ENCODE measurements at places on chromosomes 12 and 14. TPM values are rescaled to one million over a fixed set of nuclear protein-coding genes. Genes with fewer than 3 reads are reported as not detected.

DNA sequence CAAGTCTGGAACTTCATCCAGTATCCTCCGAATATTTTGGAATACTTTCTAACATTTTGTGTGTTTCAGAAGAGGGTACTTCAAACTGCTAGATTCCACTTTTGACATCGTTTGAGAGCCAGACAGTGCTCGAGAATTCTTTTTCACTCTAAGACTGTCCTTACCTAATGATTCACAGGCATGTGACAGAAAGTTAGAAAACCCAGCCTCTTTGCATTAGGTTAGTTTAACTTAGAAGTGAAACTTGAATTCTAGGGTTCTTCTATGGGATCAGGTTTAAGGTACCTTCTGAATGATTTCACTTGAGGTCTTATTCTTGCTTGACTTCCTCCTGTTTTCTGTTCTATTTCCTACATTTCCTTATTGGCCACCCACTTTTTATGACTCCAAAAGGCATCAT, 431.8 kb downstream of the SLC6A15 start:
- no peak for DNase-seq
- H3K4me1 ChIP-seq = no peaks in the 10 kb centered on the region
- no peaks in the 10 kb centered on the region for H3K27me3 ChIP-seq
- H3K36me3 ChIP-seq = no peaks in the 10 kb centered on the region
- H3K4me3 ChIP-seq = no peak overlapping the region
- no peak overlapping the region for H3K27ac ChIP-seq

DNA sequence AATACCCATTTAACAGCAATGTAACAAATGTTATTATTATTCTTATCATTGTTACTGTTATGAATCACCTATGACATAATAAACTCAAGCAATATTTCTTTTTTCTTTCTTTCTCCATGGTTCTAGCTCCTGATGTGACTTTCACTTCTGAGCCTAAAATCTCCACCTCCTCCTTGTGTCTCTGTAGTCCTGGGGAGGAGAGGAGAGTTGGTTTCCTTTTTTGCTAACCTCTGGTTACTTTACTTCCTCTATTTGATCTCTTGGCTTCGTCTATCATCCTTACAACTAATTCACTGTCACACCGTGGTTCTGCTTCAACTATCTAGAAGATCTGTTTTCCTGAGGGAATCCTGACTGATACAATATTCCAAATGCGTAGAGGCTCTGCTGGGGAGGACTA, 456.6 kb downstream of the VRK1 start:
- no peak for DNase-seq
- no peaks in the 10 kb centered on the region for H3K4me1 ChIP-seq
- no peaks in the 10 kb centered on the region for H3K27me3 ChIP-seq
- no peak overlapping the region for H3K4me3 ChIP-seq
- H3K36me3 ChIP-seq = no peaks in the 10 kb centered on the region

GRCh38 chr12:118188690-118189371, 52.9 kb downstream of the PEBP1 start:
- no peaks in the 10 kb centered on the region for H3K36me3 ChIP-seq
- H3K27ac ChIP-seq = peak overlapping the region; percentile 80
- no peak for DNase-seq
- H3K27me3 ChIP-seq = no peaks in the 10 kb centered on the region
- peak overlapping the region; percentile 47 for H3K4me3 ChIP-seq

GRCh38 chr14:69005432-69006148, 26.5 kb upstream of the ACTN1 start:
- peak overlapping the region; percentile 49 for H3K27ac ChIP-seq
- H3K4me3 ChIP-seq = no peak overlapping the region
- DNase-seq = peak; percentile 94
- H3K36me3 ChIP-seq = no peaks in the 10 kb centered on the region
- peaks cover 35% of the 10 kb centered on the region for H3K4me1 ChIP-seq

- H3K4me1 ChIP-seq = no peaks in the 10 kb centered on the region
- no peak overlapping the region for H3K27ac ChIP-seq
- H3K4me3 ChIP-seq = no peak overlapping the region
- H3K27me3 ChIP-seq = no peaks in the 10 kb centered on the region
- DNase-seq = no peak
Observed at GRCh38 chr12:111826992-111827391, 15.0 kb upstream of the MAPKAPK5 start.

DNA sequence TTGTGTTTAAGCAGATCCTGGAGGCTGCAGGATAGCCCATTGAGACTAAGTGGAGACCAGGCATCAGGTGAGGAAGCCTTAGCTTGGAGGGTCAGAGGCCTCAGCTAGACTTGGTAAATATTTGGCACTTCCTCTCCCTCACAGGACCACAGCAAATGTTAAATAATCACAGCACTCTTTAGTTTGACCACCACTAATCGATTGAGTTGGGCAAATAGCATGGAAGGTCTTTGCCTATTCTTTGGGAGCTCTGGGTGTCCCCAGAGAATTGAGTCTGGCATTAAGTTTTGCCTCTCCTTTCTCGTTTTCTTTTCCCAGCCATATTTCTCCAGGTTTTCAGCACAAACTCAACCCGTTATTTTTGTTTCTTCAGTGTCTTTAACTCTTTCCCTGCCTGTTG, 61.4 kb downstream of the ETV6 start:
- peak overlapping the region; percentile 84 for H3K27ac ChIP-seq
- H3K4me3 ChIP-seq = no peak overlapping the region
- peaks cover 90% of the 10 kb centered on the region for H3K4me1 ChIP-seq

DNA sequence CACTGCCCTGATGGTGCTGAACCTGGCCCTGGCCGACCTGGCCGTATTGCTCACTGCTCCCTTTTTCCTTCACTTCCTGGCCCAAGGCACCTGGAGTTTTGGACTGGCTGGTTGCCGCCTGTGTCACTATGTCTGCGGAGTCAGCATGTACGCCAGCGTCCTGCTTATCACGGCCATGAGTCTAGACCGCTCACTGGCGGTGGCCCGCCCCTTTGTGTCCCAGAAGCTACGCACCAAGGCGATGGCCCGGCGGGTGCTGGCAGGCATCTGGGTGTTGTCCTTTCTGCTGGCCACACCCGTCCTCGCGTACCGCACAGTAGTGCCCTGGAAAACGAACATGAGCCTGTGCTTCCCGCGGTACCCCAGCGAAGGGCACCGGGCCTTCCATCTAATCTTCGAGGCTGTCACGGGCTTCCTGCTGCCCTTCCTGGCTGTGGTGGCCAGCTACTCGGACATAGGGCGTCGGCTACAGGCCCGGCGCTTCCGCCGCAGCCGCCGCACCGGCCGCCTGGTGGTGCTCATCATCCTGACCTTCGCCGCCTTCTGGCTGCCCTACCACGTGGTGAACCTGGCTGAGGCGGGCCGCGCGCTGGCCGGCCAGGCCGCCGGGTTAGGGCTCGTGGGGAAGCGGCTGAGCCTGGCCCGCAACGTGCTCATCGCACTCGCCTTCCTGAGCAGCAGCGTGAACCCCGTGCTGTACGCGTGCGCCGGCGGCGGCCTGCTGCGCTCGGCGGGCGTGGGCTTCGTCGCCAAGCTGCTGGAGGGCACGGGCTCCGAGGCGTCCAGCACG, 4.7 kb downstream of the LTB4R start:
- H3K27me3 ChIP-seq = peaks cover 14% of the 10 kb centered on the region
- peaks cover 23% of the 10 kb centered on the region for H3K4me1 ChIP-seq
- H3K27ac ChIP-seq = peak overlapping the region; percentile 5
- H3K36me3 ChIP-seq = peaks cover 23% of the 10 kb centered on the region
- DNase-seq = no peak
- peak overlapping the region; percentile 9 for H3K4me3 ChIP-seq

DNA sequence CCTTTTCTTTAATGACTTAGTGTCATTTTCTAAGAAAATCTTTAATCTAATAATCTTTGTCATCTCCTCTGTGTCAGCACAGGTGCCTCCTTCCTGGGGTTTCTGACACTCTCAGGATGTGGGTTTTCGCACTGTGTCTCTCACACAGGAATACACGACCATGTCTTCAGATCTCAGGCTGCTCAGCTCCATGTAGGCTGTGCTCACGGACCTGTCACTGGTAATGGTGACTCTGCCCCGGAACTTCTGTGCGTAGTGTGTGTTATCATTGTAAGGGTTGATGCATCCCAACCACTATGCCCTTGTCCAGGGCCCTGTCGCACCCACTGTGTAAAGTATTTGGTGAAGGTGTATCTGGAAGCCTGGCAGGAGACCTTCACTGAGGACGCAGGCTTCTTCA, 647.8 kb downstream of the TMEM121 start:
- H3K4me3 ChIP-seq = no peak overlapping the region
- H3K4me1 ChIP-seq = no peaks in the 10 kb centered on the region
- H3K27ac ChIP-seq = no peak overlapping the region
- no peaks in the 10 kb centered on the region for H3K36me3 ChIP-seq
- peak; percentile 91 for DNase-seq

DNA sequence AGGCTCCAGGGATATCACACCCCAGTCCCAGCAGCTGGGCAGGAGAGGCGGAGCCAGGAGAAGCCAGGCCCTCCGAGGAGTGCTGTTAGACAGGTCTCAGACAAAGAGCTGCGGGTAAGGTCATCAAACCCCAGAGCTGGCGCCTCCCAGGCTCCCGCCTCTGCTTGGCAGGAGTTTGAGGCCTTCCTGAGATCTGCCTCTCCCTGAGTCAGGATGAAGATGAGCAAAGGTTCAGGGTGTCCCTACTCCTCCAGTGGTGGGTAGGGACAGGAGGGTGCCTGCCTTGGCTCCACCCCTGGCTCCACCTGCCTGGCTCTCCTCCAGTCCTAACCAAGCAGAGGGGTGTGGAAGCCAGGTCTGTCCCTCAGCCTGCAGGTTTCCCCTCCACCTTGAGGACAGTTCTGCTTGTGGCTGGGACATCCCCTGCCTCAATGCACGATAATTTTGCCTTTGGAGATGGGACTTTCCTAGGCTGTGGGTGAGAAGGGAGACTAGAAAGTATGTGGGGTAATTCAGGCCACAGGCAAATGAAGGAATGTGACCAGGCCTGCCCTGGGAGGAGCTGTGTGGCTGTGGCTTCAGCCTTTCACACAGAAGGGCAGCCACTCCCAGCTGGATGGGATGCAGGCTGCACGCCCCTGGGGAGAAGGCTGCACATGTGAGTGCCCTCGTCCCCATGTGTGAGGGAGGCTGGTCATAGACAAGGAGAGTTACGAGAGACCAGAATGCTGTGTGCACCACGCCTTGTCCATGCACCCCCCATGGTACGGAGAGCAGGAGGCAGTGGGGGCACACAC, 2.2 kb downstream of the PLEKHG6 start:
- H3K36me3 ChIP-seq = no peaks in the 10 kb centered on the region
- no peak overlapping the region for H3K27ac ChIP-seq
- peaks cover 12% of the 10 kb centered on the region for H3K27me3 ChIP-seq
- no peak overlapping the region for H3K4me3 ChIP-seq
- no peak for DNase-seq
- H3K4me1 ChIP-seq = peaks cover 9% of the 10 kb centered on the region

DNA sequence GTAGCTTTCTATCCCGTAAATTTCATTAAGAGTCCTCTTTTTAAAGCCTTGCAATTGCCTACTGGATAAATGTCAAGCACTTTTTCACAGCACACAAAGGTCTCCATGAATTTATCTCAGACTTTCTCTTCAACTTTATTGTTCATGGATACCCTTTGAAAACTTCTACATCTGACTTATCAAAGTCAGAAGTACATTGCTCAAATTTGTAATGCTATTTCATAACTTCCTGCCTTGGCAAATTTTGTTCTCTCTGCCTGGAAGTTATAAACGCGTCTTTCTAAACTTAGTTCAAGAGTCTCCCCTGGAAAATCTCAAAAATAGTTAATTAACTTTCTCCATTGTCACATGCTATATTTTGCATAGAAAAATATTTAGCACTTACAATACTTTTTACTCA, 55.9 kb upstream of the RERGL start:
- no peaks in the 10 kb centered on the region for H3K4me1 ChIP-seq
- no peaks in the 10 kb centered on the region for H3K36me3 ChIP-seq
- H3K27ac ChIP-seq = no peak overlapping the region
- H3K4me3 ChIP-seq = no peak overlapping the region
- DNase-seq = no peak

DNA sequence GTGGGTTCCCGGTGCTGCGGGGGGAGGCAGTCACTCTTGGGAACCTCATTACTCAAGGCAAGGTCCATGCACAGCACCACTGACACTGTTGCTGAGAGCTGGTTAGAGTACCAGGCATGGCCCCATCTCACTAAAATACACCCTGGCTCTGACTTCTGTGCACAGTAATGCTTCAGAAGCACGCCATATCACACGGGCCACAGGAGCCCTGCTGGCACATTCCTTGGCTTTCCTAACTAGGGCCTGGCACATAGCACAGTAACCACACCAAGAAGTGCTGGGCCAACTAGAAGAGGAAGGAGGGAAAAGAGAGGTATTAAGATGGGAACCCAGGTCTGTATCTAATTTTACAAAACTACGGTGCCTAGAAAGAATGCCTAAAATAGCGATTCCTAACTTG, 13.5 kb upstream of the RAB35 start:
- no peak for DNase-seq
- peaks cover 82% of the 10 kb centered on the region for H3K36me3 ChIP-seq
- no peak overlapping the region for H3K4me3 ChIP-seq
- no peak overlapping the region for H3K27ac ChIP-seq

DNA sequence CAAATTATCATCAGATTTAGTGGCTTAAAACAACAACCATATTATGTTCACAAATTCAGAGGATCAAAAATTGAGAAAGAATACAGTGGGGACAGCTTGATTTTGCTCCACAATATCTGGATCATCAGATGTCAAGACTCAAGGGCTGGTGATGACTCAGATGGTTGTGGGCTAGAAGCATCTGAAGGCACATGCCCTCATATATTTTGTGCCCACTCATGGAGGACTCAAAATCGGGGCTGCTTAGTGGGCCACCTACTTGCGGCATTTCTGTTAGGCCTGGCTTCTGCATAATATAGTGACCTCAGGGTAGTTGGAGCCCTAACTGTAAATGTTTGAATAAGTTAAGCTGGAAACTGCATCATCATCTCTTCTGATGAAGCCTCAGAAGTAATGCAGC, 584.5 kb downstream of the SLC16A7 start:
- H3K4me3 ChIP-seq = no peak overlapping the region
- no peaks in the 10 kb centered on the region for H3K4me1 ChIP-seq
- H3K27me3 ChIP-seq = no peaks in the 10 kb centered on the region
- no peak for DNase-seq
- no peaks in the 10 kb centered on the region for H3K36me3 ChIP-seq

The BICDL1 gene
- total RNA-seq = 0.71 TPM

The P3H3 gene
- total RNA-seq = 23.1 TPM

The NPFF gene
- not detected for total RNA-seq

The ADSS1 gene
- total RNA-seq = 7.9 TPM

The PCNX4 gene
- total RNA-seq = 29.4 TPM

The TAS2R8 gene
- not detected for total RNA-seq

The KCNJ8 gene
- 24.4 TPM for total RNA-seq

The LPAR5 gene
- total RNA-seq = 1.7 TPM

The CCDC177 gene
- total RNA-seq = not detected

The CRACR2A gene
- total RNA-seq = 2.8 TPM

The CALM1 gene
- total RNA-seq = 847 TPM
